ENCODE measurements at places on chromosomes 4 and X.
A peak's percentile ranks its signal among the peaks of the same experiment; 100 is the strongest.

DNA sequence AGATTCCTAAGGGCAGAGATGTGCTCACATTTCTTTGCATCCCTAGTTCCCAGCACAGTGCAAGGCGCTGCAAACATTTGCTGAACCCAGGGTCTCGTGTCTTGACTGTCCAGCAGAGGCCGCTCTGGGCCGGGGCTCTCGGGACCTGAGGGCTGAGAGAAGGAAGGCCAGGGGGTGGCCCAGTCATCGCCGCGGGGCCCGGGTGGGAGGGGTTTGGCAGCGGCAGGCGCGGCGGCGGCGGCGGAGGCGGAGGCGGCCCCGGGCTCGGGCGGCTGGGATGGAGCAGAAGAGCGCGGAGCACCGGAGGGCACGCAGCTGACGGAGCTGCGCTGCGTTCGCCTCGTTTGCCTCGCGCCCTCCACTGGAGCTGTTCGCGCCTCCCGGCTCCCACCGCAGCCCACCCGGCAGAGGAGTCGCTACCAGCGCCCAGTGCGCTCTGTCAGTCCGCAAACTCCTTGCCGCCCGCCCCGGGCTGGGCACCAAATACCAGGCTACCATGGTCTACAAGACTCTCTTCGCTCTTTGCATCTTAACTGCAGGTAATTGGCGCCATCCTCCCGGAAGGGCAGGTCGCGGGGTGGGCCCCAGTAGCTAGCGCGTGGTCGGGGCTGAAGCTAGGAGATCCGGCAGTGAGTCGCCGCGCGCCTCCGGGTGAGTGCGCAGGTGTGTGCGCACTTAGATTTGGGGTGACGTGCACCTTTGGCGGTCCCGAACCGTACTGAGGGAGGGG is at the start of gene PARM1:
TSS of gene PARM1 (plus strand) at position 285 of the 730 bp plus-strand sequence. CDS start at position 497, 212 bp downstream.
- no peak for DNase-seq

DNA sequence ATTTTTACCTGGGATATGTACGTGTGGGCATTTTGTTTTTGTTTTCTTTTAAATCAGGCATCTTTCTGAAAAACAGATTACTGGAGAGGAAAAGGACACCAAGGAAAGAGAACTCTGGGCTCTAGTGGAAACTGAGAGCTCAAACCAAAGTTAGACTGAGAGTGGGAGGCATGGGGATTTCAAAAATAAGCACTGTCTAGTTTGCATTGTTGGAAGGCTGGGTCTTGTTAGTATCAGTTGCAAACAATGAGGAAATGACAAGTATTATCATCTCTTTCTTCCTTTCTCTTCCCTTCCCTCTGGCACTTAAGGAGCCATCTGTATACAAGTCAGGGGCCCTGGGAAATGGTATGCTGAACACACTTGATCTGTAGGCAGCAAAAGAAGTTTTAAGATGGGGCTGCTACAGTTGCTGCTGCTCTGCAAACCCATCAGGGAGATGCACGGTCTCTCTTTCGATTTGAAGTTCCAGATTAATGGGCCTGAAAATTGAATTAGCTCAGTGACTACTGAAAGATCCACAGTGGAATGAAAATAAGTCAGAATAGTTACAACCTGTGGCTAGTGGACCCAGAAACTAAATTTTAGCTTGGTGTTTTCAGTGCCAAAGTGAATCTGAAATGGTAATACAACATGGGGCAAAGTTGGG is 48.0 kb upstream of the GRXCR1 start:
- DNase-seq: no peak

DNA sequence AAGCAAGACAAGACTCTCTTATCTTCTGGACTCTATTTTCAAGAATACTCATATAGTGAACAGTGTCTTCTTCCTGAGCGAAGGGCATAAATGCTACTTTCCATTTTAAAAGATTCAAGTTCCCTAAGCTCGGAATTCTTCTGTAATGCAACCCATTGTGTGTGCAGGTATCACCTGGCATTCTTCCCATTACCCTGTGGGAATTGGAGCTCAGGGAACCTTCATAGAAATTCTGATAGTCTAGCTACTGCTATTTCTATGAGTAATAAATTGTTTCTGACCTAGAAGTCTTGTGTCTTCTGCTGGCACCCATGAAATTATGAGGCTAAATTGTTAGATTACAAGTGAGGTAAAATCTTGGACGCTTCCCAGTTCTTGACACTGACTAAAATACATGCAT is 324.1 kb upstream of the DIPK2B start:
- no peak for DNase-seq

DNA sequence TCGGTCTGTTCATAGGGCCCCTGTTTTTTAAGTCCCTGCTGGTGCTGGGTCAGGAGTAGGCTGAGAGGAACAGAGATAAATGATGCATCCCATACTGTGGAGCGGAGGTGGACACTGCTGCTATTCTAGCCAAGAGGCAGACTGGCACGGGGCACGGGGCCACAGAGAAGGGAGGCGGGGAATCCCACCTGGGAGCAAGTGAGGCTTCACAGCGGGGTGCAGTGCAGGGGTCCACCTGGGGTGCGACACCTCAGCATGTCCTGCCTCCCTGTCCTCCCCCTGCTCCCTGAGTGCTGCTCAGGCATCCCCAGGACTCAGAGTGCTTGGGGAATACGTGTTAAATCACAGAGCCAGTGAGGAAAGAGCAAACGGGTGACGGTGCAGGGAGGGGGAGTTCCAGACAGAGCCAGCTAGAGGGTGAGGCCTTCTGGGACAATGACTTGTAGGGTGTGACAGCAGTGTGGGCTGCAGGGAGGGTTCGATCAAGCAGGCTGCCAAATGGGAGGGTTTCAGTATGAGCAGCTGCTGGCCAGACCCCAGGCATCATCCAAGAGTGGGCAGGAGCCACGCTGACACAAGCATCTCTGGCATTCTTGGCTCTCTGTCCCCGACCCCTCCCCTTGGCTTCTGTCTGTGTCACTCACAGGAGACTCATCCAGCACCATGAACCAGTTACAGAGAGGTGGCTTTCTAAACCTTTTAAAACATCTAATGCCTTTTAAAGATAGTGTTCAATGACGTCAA is 13.7 kb upstream of the HTRA3 start:
- DNase-seq: no peak

GRCh38 chrX:80388206-80388605 is 32.0 kb upstream of the TENT5D start:
- DNase-seq: no peak

- DNase-seq: no peak
These were observed 996.3 kb downstream of the FSTL5 start for GRCh38 chr4:161167539-161167938.

DNA sequence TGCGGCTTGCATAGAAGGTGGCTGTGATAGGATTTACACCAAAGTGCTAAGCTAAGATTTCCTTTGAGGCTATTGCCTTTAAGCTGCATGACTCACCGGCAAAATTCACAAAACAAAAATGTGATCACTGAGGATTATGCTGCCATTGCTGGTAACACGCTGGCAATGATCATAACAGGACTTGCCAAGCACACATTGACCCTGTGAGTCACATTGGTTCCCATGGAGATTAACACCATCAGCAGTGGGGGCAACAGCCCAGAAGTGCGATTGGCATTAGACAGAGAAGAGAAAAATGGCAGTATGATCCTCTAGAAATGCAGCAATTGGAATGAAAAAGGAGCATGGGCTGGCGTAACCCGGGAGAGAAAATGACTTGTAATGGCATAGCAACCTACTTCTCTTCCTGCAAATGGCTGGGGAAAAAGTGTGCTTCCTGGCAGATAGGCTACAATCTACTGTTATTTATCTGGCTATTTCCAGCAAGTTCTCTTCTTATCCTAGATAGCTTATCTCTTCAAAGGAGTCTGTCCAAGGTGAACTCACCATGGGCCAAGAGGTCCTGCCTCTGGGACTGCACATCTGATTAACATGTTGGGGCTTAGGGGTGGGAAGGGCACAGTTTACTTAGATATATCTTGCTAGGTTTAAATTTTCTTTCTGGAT is 314.2 kb upstream of the IGFBP7 start:
- DNase-seq: no peak

GRCh38 chr4:107379054-107379869 is 340.8 kb downstream of the PAPSS1 start:
- no peak for DNase-seq

DNA sequence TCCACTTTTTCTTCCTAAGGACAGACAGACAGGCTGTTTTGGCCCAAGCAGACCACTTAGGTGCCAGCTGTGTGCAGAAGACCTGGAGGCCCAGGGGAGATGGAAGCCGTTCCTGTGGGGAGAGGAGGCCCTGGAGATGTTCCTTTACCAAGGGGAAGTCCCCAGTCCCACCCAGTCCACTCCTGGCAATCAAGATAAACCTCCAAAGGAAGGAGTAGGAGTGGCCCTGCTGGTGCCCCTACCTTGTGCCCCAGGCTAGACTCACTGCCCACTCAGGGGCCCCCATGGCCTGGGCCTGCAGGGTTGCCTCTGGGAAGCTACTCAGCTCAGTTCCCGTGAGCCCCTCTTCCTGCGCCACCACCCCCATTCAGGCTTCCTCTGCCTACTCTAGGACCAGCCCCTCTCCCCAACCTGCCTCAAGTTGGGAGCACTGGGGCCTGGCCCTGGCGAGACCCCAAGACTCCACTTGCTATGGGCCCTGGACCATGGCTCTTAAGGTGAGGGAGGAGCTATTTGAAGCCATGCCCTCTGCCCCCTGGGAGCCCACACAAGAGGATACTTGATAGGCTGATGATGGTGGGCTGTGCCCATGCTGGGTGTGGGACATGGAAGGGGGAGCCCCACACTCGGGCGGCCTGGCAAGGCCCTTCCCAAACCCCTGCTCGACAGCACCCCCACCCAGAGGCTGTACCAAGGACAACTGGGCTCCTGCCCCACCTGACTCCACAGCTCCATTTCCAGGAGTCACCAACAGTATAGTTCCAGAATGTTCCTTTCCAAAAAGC is 24.8 kb upstream of the RNF4 start:
- DNase-seq: no peak

- DNase-seq: no peak
These were observed 183.2 kb upstream of the CASK start for GRCh38 chrX:42106556-42106955.

DNA sequence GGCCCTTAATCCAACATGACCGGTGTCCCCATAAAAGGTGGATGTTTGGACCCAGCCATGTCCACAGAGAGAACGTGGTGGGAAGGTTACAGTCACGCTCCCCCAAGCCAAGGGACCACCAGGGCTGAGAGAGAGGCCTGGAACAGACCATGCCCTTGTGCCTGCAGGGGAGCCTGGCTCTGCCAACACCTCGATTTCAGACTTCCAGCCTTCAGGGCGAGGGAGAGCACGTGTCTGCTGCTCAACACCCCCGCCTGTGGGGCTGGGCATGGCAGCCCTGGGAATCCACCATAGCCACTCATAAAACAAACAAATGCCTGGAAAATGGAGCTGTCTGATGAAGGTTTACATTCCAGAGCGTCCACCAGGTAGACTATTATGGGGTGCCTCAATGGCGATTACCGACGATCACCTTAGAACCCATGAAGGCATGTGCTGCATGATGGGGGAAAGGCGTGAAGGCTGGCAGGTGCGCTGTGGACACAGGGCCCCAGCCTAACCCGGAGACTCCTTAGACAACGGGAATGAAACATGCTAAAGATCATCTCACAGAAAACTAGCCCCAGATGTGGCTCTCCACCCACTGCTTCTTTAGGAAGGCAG is 42.3 kb upstream of the HMX1 start:
- no peak for DNase-seq

GRCh38 chrX:9708086-9708485 is 57.6 kb downstream of the GPR143 start:
- no peak for DNase-seq

DNA sequence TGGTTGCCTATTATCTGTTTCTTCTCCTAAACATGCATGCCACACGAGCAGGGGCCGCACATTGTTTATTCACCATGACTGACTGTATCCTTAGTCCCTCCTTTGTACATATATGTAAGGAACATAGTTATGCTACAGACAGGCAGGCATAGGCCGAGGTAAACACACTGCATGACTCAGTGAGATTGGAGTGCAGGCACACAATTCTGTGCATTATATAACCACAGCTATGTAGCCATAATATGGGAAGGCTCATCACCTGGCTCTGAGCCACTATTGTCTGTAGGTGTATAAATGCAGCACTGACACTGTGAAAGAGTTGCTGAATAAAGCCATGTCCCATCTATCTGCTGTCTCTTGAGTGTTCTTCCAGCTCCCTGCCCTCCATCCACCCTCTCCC is 431.6 kb downstream of the IDS start:
- DNase-seq: no peak

- DNase-seq: no peak
These were observed 419.8 kb upstream of the AMOT start for GRCh38 chrX:113260474-113260873.

GRCh38 chr4:154086247-154086646 is 297.4 kb upstream of the SFRP2 start:
- no peak for DNase-seq

- DNase-seq: no peak
These were observed 100.8 kb upstream of the TENM3 start for GRCh38 chr4:182142176-182143085.

DNA sequence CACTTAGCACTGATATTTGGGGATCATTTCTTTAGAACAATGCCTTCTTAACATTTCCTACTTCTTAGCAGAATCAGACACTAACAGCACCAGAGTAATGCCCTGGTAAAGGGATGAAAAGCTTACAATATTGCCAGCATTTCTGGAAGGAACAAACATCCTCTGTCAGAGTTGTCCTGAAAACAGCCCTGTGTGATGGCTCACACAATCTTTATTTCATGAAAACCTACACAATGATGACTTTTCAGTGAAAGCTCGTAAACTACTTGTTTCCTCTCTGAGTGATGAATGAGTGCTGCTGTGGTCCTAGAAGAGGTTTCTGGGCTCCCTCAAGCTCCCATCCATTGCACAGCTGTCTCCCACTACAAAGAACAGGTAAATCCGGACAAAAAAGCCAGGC is 52.8 kb downstream of the GPC4 start:
- no peak for DNase-seq

DNA sequence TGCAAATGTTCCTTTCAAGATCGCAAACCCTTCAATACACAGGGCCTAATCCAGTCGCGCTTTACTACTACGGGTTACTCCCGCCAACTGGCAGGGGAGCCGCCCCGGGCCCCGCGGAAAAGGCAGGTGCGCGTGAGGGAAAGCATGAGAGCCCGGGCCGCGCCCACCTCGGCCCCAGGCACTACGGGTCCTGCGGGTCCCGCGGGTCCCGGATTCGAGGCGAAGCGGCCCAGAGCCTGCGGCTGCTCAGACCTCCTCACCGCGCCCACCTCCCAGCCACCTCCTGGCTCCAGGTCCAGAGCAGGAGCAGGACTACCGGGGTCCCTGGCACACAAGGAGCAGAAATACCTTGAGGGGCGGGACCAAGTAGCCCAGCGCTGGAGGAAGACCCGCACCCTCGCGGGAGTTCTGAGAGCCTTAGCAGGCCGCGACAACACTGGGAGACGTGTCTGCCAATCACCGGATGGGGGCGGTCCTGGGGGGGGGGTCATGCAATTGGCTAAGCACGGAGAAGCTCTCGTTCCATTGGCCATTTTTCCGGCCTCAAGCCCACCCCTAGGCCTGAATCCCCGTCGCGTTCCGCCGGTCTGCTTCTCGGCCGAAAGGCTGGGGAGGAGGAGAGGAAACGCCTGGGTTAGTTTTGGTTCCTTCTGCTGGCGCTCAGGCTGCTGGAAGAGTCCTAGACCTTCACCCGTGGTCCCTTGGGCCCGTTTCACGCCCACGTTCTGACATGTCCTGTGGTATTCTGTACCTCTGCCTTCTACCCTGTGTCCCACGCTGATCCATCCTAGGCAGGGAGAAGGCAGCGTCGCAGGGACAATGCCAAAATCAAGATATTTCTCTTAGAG is 29.0 kb downstream of the ERVMER34-1 start:
- DNase-seq: peak; percentile 58

- no peak for DNase-seq
These were observed 4.3 kb upstream of the PLAC8 start for GRCh38 chr4:83118869-83119268.
